Activated naive CD4-positive, alpha-beta T cell treated with anti-CD3 and anti-CD28 coated beads, Interleukin-2, amount 10 ng/mL, durations not matched to agents 7 days and 5 days (primary cell): ENCODE measurements at places on chromosomes 3 and 15.

DNA sequence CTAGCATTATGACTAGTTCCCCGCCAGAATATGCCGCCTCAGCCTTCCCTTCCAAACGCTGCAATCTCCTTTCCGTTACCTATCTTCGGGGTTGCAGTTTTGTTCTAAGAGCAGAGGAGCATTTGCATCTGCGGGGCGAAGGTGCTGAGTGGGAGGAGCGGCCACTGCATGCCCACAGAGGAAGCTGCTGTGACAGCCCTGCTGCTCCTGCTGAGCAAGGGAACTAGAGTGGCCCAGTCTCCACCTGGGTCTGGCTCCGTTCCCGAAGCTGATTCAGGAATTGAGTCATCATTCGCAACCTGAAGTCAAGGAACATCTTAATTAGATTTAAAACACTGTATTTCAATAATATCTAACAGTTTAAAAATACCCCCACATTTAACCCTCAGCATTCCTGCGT lies 98.2 kb upstream of the TJP1 start:
- peaks cover 29% of the 10 kb centered on the region for H3K27me3 ChIP-seq
- no peaks in the 10 kb centered on the region for H3K4me1 ChIP-seq
- H3K36me3 ChIP-seq: no peaks in the 10 kb centered on the region

- no peaks in the 10 kb centered on the region for H3K27me3 ChIP-seq
- no peak overlapping the region for H3K4me3 ChIP-seq
- DNase-seq: no peak
Measured at GRCh38 chr3:156793400-156793799, 32.8 kb upstream of the LEKR1 start.

DNA sequence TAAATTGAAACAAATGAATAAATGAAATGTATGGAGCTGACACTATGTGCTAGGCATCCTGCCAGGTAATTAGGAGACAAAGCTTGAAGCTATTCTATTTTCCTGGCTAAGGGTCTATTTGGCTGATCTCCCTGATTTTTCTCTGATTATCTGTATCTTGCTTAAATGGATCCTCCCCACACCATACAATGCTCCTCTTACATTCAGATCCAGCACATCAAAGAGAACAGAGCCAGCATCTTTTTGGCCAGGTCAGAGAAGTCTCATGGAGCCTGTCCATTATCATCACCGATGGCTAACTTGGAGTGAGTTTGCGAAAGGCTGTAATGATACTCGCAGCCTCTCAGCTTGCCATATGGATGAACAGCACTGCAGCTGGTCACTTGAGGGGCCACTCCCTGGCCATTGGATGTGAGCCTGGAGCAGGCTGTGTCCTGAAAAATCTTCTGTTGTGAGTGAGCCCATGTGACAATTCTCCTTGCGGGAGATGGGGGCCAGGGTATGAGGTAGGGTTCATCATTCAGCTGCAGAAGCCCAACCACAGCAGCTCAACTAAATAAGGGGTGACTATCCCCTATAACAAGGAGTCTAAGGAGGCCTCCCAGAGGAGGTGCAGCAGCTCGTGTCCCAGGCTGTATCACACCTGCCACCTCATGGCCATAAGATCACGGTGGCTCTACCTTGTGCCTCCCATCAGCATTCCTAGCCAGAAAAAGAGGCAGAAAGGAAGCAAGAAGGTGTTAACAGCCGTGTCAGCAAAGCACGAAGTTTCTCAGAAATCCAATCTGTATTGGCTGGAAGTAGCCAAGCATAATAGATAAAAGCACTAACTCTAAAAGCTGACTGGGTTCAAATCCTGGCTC lies 69.3 kb upstream of the ST8SIA2 start:
- DNase-seq: no peak
- no peaks in the 10 kb centered on the region for H3K27me3 ChIP-seq
- H3K27ac ChIP-seq: no peak overlapping the region
- no peaks in the 10 kb centered on the region for H3K36me3 ChIP-seq
- no peaks in the 10 kb centered on the region for H3K4me1 ChIP-seq

DNA sequence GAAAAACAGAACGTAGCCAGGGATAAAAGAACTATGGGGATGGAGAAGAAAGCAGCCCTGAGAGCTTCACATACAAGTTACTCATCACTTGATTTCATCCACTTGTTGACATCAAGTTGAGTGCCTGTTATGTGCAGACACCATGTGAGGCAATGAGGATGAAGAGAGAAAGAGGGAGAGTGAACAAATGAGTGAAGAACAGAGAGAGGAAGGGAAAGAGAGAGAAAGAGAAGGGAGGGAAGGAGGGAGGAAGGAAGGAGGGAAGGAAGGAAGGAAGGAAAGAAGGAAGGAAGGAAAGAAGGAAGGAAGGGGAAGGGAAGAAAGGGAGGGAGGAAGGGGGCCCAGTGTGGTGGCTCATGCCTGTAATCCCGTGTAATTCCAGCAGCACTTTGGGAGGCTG lies 72.3 kb upstream of the SMAD3 start:
- no peaks in the 10 kb centered on the region for H3K36me3 ChIP-seq
- no peak overlapping the region for H3K27ac ChIP-seq
- no peak for DNase-seq
- no peak overlapping the region for H3K4me3 ChIP-seq
- no peaks in the 10 kb centered on the region for H3K4me1 ChIP-seq
- peaks cover 20% of the 10 kb centered on the region for H3K27me3 ChIP-seq

DNA sequence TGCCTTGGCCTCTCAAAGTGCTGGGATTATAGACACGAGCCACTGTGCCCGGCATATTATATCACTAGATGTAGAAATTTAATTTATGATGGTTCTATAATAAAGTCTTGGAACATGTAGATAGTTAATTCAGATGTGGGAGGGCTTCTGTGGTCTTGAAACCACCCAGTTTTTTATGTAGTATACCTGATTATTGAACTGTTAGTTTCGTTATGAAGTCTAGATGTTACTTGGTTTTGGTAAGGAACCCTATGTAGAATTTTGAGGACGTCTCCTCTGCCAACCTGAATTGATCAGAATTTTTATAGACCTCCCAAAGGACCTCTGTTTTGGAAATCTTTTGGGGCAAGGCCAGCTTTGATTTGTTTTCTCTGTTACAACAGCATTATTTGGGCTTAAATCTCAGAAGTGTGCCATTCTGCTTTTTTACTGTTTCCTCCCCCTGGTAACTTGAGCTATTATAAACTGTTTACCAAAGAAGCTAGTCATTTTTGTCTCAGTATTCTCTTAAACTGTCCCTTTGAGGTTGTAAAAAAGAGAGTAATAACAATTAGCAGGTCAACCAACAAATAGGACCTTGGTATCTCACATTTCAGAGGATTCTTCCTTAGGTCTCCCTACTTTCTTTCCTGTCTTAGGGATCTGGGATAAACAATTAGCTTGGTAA lies 20.8 kb downstream of the AKAP13 start:
- H3K4me1 ChIP-seq: peaks cover 45% of the 10 kb centered on the region
- H3K4me3 ChIP-seq: no peak overlapping the region
- peaks cover 5% of the 10 kb centered on the region for H3K36me3 ChIP-seq

DNA sequence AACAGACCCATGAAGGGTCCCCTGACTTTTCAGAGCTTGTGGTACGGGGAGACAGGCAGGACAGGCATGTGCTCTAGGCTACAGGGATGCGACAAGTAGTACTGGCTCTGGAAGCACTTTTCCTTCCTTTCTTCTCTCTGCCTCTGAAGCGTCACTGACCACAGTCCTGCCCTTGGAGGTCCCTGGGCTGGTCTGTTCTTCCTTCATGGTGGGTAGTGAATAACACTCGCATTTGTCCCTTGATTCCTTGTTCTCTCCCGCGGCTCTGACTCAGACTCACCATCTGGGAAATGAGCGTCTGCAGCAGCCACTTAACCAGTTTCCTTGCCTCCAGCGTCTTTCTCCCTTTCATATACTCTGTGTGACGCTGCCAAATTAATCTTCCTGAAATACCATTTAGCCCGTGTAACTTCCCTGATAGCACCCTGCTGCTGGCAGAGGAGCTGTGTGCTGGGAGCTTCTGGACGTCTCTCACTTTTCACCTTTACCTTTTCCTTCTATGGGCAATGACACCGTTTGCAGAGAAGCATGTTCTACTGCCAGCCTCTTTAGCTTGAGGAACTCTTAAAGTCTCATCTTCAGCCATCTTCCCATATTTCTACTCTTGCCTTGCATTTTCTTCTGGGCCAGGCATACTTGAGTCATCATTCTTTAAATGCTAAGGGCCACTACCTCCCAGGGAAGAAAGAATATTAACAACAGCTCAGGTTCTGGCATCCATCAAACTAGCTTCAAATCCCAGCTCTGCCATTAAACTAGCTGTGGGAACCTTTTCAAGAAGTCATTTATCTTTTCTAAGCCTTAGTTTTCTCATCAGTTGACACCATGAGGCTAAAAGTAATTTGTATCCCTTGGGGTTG lies 33.6 kb downstream of the TMEM45A start:
- no peaks in the 10 kb centered on the region for H3K36me3 ChIP-seq
- peaks cover 26% of the 10 kb centered on the region for H3K27me3 ChIP-seq
- DNase-seq: no peak

DNA sequence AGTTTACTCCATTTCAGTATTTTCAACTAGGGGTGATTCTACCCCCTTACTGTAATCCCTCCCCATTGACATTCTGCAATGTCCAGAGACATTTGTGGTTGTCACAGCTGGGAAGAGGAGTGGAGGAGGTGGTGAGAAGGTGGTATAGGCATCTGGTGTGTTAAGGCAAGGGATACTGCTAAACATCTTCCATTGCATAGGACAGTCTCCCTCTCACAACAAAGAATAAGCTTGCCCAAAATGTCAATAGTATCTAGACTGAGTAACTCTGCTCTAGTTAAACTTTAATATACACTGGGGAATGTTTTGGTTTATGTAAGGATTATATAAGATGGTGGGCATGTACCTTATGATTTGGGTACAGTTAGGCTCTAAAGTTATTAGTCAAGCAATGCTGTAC lies 737.6 kb downstream of the ROBO1 start:
- no peak for DNase-seq
- no peak overlapping the region for H3K4me3 ChIP-seq
- H3K27ac ChIP-seq: no peak overlapping the region
- no peaks in the 10 kb centered on the region for H3K36me3 ChIP-seq

GRCh38 chr3:195693428-195694216 lies 27.2 kb upstream of the MUC20 start:
- no peak overlapping the region for H3K4me3 ChIP-seq
- no peaks in the 10 kb centered on the region for H3K4me1 ChIP-seq
- peaks cover 32% of the 10 kb centered on the region for H3K36me3 ChIP-seq
- no peak for DNase-seq

GRCh38 chr3:133890037-133890436 lies 5.6 kb downstream of the RAB6B start:
- H3K36me3 ChIP-seq: no peaks in the 10 kb centered on the region
- DNase-seq: no peak
- H3K4me3 ChIP-seq: no peak overlapping the region
- no peak overlapping the region for H3K27ac ChIP-seq
- H3K4me1 ChIP-seq: no peaks in the 10 kb centered on the region
- peaks cover 64% of the 10 kb centered on the region for H3K27me3 ChIP-seq
